CD4-positive, CD25-positive, alpha-beta regulatory T cell (primary cell): ENCODE measurements at places on chromosomes 7 and 10. TPM values are rescaled to one million over a fixed set of nuclear protein-coding genes. Genes with fewer than 3 reads are reported as not detected.

Gene COL1A2
- polyA plus RNA-seq: not detected

GRCh38 chr7:51701935-51702334, 385.3 kb upstream of the COBL start:
- H3K27me3 ChIP-seq: no peaks in the 10 kb centered on the region
- no peaks in the 10 kb centered on the region for H3K4me1 ChIP-seq
- no peak overlapping the region for H3K27ac ChIP-seq
- no peak overlapping the region for H3K4me3 ChIP-seq
- no peaks in the 10 kb centered on the region for H3K36me3 ChIP-seq

Gene ANKRD22
- polyA plus RNA-seq: 0.20 TPM

Gene GPR37
- not detected for polyA plus RNA-seq

Gene NODAL
- polyA plus RNA-seq: 0.22 TPM

Gene NRG3
- polyA plus RNA-seq: not detected

GRCh38 chr7:103346396-103346795, 1.0 kb upstream of the PSMC2 start:
- peaks cover 8% of the 10 kb centered on the region for H3K36me3 ChIP-seq
- no peaks in the 10 kb centered on the region for H3K27me3 ChIP-seq
- no peak overlapping the region for H3K27ac ChIP-seq
- no peak for DNase-seq
- peak overlapping the region; percentile 97 for H3K4me3 ChIP-seq

- no peaks in the 10 kb centered on the region for H3K27me3 ChIP-seq
- no peaks in the 10 kb centered on the region for H3K4me1 ChIP-seq
- H3K27ac ChIP-seq: no peak overlapping the region
- DNase-seq: no peak
Measured at GRCh38 chr10:120735773-120736371, 115.3 kb upstream of the WDR11 start.

Gene OR2A5
- polyA plus RNA-seq: not detected

DNA sequence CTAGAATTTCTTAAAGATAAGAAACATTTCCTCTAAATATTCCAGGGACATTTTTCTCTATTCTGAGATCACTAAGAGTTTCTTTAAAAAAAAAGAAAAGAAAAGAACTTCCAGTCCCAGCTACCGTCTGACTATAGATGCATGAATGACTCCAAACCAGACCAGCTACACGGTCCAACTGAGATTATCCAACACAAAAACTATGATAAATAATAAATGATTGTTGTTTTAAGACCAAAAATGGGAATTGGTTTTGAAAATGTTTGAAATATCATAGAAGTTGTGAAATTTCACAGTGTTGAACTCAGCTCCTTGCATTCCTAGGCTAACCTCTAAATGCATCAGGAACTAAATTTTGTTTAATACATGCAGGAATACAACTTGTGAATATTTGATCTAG, 1619.6 kb upstream of the LRRTM3 start:
- H3K27me3 ChIP-seq: no peaks in the 10 kb centered on the region
- H3K4me1 ChIP-seq: no peaks in the 10 kb centered on the region
- no peak for DNase-seq
- no peaks in the 10 kb centered on the region for H3K36me3 ChIP-seq
- H3K27ac ChIP-seq: no peak overlapping the region

Gene FKBP6
- not detected for polyA plus RNA-seq

Gene VSIR
- 258 TPM for polyA plus RNA-seq

Gene IDI2
- not detected for polyA plus RNA-seq

- H3K27me3 ChIP-seq: no peaks in the 10 kb centered on the region
- no peaks in the 10 kb centered on the region for H3K36me3 ChIP-seq
- DNase-seq: no peak
- H3K27ac ChIP-seq: no peak overlapping the region
- H3K4me1 ChIP-seq: peaks cover 7% of the 10 kb centered on the region
Measured at GRCh38 chr7:55303220-55303619, 61.9 kb upstream of the LANCL2 start.

DNA sequence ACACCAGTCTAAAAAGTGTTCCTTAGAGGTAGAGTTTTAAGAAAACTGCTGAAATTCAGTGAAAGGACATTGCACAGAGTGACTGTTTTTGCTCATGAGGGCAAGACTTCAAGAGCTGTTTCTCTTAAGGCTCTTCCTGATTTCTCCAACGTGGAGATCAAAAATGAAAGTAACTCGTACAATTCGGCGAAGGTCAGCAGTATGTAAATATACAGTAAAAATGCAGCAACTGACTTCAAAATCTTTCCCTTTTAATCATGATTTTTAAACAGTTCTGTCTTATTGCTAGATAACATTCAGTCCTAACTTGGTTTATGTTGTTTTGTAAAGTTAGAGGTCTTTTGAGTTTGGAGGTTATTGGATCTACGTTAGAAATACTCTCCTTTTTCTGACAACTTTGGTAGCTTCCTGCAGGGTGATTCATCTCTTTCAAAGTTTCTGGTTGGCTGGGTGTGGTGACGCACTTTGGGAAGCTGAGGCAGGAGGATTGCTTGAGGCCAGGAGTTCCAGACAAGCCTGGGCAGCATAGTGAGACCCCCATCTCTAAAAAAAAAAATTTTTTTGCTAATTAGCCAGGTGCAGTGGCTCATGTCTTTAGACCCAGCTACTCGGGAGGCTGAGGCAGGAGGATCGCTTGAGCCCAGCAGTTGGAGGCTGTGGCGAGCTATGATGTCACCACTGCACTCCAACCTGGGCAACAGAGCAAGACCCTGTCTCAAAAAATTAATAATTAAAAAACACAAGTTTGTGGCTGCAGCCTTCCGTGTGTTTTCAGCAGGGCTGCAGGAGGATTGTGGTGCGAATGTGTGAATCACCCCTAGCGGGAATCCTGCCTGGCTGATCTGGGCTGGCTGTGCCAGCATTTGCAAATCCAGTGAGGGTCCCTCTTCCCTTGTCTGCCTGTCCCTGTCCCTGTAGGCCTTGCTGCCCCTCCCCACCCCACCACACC, 29.2 kb upstream of the AP5Z1 start:
- H3K4me3 ChIP-seq: peak overlapping the region; percentile 94
- H3K36me3 ChIP-seq: peaks cover 18% of the 10 kb centered on the region
- peaks cover 41% of the 10 kb centered on the region for H3K4me1 ChIP-seq
- DNase-seq: no peak
- peak overlapping the region; percentile 84 for H3K27ac ChIP-seq
- no peaks in the 10 kb centered on the region for H3K27me3 ChIP-seq

DNA sequence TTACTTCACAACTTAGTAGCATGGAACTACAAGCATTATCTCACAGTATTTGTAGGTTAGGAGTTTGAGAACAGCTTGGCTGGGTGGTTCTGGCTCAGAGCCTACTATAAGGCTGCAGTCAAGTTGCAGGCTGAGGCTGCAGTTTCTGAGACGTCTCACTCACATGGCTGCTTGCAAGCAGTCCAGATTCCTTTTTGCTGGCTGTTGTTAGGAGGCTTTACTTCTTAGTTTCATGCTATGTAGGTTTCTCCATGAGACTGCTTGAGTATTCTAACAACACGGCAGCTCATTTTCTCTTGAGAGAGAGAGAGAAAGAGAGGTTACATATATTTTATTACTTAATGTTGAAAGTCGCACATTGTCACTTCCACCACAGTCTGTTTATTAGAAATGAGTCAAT, 1073.9 kb downstream of the NXPH1 start:
- H3K27ac ChIP-seq: no peak overlapping the region
- H3K27me3 ChIP-seq: no peaks in the 10 kb centered on the region
- no peaks in the 10 kb centered on the region for H3K4me1 ChIP-seq
- H3K36me3 ChIP-seq: no peaks in the 10 kb centered on the region
- DNase-seq: no peak

DNA sequence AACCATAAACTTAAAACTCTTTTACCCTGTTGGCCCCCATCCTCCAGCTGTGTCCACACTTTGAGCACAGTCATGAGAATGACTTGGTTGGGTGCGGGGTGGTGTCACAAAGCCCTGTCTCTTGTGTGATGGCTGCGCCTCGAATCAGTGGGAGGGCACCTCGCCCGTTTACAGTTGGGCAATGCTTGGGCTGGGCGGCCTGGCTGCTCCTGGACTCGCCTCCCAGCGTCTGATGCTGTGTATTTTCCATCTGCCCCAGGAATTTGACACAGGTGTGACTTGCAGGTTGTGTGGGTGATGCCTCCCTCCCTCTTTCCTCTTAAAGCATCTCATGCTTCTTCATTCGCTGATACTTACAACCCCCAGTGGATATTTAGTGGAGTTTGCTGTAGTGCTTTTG, 33.7 kb downstream of the CHST12 start:
- no peaks in the 10 kb centered on the region for H3K27me3 ChIP-seq
- DNase-seq: no peak
- no peak overlapping the region for H3K4me3 ChIP-seq
- H3K36me3 ChIP-seq: peaks cover 34% of the 10 kb centered on the region

DNA sequence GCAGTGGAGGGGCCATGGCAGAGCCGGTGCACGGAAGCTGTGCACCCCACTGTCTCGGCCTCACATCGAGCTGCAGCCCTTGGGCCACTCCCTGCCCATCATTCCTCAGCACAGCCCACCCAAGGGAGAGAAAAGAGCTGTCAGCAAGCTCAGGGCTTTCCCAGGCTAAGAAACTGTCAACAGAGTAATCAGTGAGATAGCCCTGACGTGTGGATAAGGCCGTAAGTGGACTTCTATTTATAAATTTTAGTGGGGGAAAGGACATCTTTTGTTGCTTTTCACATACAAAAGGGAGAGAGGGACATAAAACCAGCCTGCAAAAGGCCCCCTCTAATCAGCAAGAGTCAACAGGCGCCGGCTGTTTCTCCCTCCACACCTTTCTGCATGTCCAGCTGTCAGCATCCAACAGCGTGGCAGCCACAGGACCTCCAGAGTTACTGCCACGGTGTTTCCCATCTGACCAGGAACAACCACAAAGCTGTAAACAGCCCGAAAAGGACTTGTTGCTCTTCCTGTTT, 56.8 kb upstream of the DDC start:
- no peak overlapping the region for H3K27ac ChIP-seq
- no peaks in the 10 kb centered on the region for H3K36me3 ChIP-seq
- DNase-seq: no peak
- peaks cover 11% of the 10 kb centered on the region for H3K27me3 ChIP-seq
- no peaks in the 10 kb centered on the region for H3K4me1 ChIP-seq

DNA sequence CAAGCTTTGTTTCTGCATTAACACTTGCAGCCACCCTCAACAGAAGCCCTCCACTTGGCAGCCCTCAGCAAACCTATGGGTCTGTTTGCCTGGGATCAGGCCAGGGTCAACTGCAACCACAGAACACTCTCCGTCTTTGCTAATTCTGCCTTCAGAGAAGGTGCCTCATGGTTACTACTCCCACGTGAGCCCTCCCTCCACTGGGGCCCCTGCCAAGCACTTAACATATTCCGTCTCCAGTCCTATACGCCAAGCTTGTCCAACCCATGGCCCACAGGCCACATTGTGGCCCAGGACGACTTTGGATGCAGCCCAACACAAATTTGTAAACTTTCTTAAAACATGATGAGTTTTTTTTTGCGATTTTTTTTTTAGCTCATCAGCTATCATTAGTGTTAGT, 54.7 kb downstream of the HSPA12A start:
- no peak for DNase-seq
- no peaks in the 10 kb centered on the region for H3K4me1 ChIP-seq
- no peak overlapping the region for H3K27ac ChIP-seq
- no peaks in the 10 kb centered on the region for H3K36me3 ChIP-seq

DNA sequence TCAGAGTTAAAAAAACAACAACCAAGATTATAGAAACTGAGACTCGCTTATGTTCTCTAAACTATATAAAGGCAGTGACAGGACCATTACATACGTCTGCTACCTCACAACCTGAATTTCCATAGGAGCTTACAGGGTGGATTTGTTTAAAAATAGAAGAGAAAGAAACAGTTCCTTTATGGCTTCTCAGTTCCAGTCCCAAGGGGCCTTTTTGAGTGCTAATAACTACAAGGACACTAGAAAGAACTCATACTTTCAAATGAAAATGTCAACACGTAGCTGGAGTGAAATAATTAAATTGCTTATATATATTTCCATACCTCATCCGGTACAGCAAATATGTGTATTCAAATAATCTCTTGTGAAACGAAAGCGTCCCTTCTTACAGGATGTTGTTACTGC, 19.7 kb downstream of the TSPAN12 start:
- no peak overlapping the region for H3K4me3 ChIP-seq
- no peaks in the 10 kb centered on the region for H3K4me1 ChIP-seq
- no peak overlapping the region for H3K27ac ChIP-seq
- DNase-seq: no peak

- H3K4me3 ChIP-seq: no peak overlapping the region
- no peaks in the 10 kb centered on the region for H3K4me1 ChIP-seq
- no peaks in the 10 kb centered on the region for H3K27me3 ChIP-seq
- no peak overlapping the region for H3K27ac ChIP-seq
Measured at GRCh38 chr7:30923009-30923773, 11.5 kb downstream of the AQP1 start.

GRCh38 chr7:129438281-129438838, 4.1 kb downstream of the STRIP2 start:
- peaks cover 7% of the 10 kb centered on the region for H3K27me3 ChIP-seq
- DNase-seq: no peak
- H3K4me1 ChIP-seq: peaks cover 14% of the 10 kb centered on the region
- H3K36me3 ChIP-seq: no peaks in the 10 kb centered on the region
- no peak overlapping the region for H3K27ac ChIP-seq

DNA sequence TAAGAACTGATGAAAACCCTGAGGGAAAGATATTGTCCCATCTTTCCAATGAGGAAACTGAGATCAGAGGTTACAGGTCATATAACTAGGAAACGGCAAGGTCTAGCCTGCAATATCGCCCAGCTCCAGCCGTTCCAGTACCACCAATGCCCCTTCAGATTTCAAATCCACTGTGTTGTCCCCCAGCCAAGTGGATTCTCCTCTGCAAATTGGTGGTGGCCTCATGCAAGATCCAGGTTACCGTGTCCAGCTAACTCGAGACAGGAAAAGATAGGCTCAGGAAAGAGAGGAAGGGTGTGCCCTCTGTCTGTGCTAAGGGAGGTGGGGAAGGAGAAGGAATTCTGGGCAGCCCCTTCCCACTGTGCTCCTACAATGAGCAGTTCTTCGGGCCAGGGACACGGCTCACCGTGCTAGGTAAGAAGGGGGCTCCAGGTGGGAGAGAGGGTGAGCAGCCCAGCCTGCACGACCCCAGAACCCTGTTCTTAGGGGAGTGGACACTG, 25.3 kb downstream of the PRSS2 start:
- H3K4me3 ChIP-seq: peak overlapping the region; percentile 86
- peaks cover 70% of the 10 kb centered on the region for H3K4me1 ChIP-seq
- peak overlapping the region; percentile 100 for H3K27ac ChIP-seq
- DNase-seq: no peak

- no peaks in the 10 kb centered on the region for H3K4me1 ChIP-seq
- H3K27me3 ChIP-seq: no peaks in the 10 kb centered on the region
- H3K27ac ChIP-seq: no peak overlapping the region
- no peaks in the 10 kb centered on the region for H3K36me3 ChIP-seq
- no peak for DNase-seq
- no peak overlapping the region for H3K4me3 ChIP-seq
Measured at GRCh38 chr10:125123476-125124114, 36.8 kb downstream of the CTBP2 start.

DNA sequence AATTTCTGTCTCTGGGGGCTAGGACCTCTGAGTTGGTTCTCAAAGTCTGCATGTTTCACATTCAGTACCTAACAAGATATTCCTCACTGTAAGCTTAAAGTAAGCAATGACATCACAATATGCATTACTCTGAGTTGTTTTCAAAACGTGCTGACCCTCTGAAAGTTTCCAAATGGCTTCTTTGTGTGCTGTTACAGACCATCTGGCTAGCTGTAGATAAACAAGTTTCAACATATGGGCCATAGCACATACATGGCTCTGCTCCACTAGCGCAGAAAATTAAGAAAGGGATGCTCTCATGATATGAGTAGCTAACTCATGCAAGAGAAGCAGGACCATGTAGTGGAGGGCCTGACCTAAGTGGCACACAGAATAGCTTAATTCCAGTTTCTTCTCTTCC, 119.0 kb downstream of the HTR7 start:
- DNase-seq: no peak
- H3K27ac ChIP-seq: no peak overlapping the region
- no peaks in the 10 kb centered on the region for H3K36me3 ChIP-seq
- no peak overlapping the region for H3K4me3 ChIP-seq
- H3K27me3 ChIP-seq: peaks cover 4% of the 10 kb centered on the region
- no peaks in the 10 kb centered on the region for H3K4me1 ChIP-seq
